ENCODE measurements at places on chromosomes 6 and 20.

DNA sequence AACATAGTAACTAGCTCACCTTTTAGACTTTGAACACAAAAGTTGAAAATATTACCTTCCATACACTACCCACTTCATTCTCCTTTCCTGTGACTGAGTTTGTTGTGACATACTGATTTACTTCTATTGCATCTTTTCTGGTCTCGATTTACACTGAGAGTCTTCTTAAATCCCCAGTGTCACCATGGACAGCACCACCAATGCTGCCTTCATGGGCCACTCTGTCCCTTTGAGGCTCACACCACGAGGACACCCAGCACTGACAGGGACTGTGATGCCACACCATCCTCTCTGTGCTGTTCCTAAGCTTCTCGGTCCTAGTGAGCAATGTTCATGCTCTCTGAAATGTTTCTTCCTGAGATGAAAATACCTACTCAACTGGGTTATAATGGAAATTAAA is 337.1 kb upstream of the IRAK1BP1 start:
- no peak for DNase-seq

DNA sequence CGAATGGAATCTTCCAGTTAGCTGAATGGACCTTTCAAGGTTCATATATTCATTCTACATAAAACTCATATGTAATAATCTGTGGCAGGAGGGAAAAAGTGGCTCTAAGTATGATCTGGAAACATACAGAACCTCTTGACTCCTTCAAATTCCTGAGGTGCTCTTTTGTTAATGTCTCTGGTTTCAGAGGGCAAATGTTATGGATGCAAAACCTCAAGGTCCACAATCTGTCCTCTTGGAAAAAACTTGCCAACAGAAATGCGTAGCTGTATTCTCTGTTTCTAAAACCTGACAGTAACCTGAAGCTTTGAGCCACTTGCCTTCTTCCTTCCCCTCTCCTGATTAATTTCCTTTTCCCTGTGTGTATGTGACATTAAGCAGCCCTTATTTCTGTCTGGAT is 80.9 kb upstream of the SUPT3H start:
- DNase-seq = no peak

GRCh38 chr6:63268574-63268973 is 51.2 kb downstream of the LGSN start:
- DNase-seq = no peak

DNA sequence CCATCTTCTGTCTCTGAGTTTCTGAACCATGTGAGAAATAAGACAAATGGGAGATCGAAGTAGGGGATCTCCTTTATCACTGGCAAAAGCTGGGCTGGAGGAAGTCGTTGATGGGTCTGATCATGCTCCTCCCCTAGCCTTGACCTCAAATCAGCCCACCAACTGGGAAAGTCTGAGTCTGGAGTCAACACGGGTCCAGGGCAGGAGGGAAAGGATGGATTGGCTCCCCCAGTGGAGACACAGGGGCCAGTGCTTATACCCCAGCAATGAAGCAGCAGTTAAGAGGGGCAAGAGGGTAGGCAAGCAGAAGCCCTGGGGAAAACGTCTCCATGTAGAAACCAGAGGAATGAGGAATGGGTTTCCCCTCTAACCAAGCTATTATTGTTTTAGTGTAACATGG is 152.6 kb downstream of the TBC1D7 start:
- DNase-seq = no peak

DNA sequence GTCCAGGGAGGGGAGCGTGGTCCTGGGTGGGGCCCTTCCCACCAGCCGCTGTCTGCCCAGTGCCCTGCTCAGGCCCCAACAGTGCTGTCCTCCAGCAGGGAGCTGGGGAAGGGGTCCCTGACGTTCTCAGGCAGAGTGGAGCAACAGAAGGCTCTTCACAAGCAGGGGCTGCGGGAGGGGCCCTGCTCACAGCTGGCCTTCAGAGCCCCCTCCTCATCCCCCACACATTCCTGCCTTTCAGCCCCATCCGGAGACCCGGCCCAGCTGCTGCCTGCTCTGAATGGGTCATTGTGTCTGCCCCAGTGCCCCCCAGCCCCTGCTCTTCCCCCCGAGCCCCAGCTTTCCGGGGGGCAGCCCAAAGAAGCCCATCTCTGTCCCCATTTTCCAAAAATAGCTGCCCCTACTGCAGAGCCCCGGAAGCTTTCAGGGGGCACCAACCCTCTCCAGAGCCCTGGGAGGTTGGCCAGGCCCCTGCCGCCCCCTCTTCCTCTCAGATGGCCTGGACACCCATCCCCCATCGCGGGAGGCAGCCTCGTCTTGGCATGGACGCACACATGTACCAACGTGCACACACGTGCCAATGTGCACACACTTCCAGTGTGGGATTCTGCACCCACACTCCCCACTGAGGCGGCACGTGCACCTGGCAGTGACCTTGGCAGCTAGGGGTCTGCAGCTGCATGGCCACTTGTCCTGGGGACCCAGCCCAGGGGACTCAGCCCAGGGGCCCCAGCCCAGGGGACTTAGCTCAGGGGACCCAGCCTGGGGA is 3.7 kb downstream of the COL20A1 start:
- DNase-seq = no peak

GRCh38 chr20:47727909-47728361 is 57.3 kb downstream of the SULF2 start:
- no peak for DNase-seq

DNA sequence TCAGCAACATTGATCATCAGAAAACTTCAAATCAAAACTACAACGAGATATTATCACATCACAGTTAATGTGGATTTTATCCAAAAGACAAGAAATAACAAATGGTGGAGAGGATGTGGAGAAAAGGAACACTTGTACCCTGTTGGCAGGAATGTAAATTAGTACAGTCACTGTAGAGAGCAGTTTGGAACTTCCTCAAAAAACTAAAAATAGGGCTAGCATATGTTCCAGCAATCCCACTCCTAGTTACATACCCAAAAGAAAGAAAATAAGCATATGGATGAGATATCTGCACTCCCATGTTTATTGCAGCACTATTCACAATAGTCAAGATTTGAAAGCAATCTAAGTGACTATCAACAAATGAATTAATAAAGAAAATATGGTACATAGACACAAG is 887.7 kb upstream of the MAN1A1 start:
- DNase-seq = no peak

- DNase-seq = no peak
Measured at GRCh38 chr6:12401200-12401599, 111.0 kb downstream of the EDN1 start.
